ENCODE measurements at places on chromosomes 7 and 10.

GRCh38 chr10:58781873-58782488 lies 269.3 kb downstream of the BICC1 start:
- no peak overlapping the region for H3K4me3 ChIP-seq
- H3K27me3 ChIP-seq = no peaks in the 10 kb centered on the region
- H3K27ac ChIP-seq = no peak overlapping the region
- H3K4me1 ChIP-seq = peaks cover 2% of the 10 kb centered on the region
- no peaks in the 10 kb centered on the region for H3K36me3 ChIP-seq

DNA sequence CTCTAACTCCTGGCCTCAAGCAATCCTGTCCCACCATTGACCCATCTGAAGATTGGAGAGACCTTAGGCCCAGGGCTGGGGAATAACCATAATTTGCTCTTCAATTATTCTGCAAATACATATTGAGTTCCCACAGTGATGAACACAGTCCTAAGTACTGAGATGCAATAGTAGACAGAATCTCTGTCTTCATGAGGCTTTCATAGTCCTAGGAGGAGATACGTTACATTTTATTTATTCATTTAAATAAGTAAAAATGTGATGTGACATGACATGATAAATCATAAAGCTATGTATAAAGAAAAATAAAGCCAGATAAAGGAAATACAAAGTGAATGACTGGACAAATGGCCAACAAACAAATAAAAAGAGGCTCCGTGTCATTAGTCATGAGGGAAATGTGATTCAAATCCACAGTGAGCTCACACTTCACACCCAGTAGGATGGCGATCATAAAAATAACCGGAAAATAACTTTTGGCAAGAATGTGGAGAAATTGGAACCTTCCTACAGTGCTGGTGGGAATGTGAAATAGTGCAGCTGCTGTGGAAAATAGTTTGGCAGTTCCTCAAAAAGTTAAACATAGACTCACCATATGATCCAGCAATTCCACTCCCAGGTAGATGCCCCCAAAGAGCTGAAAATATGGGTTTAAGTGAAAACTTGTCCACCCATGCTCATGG lies 52.1 kb upstream of the JCAD start:
- peaks cover 12% of the 10 kb centered on the region for H3K4me1 ChIP-seq
- H3K27ac ChIP-seq = no peak overlapping the region
- H3K36me3 ChIP-seq = no peaks in the 10 kb centered on the region
- H3K4me3 ChIP-seq = no peak overlapping the region
- DNase-seq = no peak

GRCh38 chr7:130669085-130669700 lies 645 bp upstream of the COPG2 start:
- H3K27ac ChIP-seq = peak overlapping the region; percentile 71
- H3K4me3 ChIP-seq = peak overlapping the region; percentile 88
- DNase-seq = no peak
- peaks cover 8% of the 10 kb centered on the region for H3K4me1 ChIP-seq
- peaks cover 1% of the 10 kb centered on the region for H3K36me3 ChIP-seq

DNA sequence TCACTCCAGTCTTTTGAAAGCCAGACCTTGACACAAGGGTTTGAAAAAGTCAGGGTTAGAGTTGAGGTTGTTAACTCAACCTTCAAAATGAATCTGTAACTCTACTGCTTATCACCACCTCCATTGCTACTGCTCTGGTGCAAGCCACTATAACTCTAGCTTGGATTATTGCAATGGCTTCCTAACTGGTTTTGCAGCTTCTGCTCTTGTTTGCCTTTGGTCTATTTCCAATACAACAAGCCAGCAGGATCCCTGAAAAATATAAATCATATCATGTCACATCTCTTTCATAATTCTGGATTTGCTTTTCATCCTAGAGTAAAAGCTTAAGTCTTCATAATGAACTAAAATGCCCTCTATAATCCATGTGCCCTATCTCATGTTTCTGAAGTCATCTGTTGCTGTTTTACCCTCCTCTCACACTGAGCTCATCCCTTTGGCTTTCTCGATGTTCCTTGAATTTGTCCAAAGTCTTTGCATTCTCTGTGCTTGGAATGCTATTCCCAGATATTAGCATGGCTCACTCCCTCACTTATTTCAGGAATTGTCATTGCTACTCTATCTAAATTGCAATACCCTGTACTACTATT lies 10.9 kb downstream of the TAS2R60 start:
- no peak overlapping the region for H3K4me3 ChIP-seq
- H3K36me3 ChIP-seq = no peaks in the 10 kb centered on the region
- no peaks in the 10 kb centered on the region for H3K27me3 ChIP-seq
- H3K4me1 ChIP-seq = no peaks in the 10 kb centered on the region
- no peak for DNase-seq

DNA sequence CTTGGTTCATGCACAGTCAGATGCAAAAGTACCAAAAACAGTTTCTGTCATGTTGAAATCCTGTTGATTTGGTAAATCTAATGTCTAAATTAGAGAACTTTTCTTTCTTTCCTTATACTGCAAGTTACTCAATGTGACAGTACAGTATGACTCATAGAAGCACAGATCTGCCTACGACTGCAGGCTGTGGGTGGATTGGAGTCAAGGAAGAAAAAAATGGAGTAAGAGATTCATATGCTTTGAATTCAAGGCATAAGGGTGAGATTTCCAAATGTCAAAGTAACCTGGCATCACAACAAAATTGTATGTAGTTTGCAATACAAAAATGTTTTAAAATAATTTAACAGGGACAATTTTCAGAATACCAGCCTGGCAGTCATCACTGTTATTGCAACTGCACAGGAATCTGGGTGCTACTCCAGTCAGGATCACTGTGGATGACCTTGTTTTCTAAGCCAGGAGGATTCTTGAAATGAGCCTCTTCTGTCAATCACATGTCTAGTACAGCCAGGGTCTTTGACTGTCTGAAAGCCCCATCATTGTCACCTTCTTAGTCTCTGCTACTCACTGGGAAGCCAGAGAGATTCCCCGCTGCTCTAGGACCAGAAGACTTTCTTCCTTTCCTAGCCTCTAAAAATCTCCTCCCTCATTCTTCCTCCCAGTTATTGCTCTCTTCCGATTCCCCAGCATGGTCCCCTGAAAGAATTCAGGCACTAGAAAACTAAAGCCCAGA lies 83.6 kb downstream of the CD36 start:
- no peaks in the 10 kb centered on the region for H3K27me3 ChIP-seq
- DNase-seq = no peak
- H3K4me3 ChIP-seq = no peak overlapping the region
- H3K27ac ChIP-seq = no peak overlapping the region
- H3K4me1 ChIP-seq = peaks cover 26% of the 10 kb centered on the region

DNA sequence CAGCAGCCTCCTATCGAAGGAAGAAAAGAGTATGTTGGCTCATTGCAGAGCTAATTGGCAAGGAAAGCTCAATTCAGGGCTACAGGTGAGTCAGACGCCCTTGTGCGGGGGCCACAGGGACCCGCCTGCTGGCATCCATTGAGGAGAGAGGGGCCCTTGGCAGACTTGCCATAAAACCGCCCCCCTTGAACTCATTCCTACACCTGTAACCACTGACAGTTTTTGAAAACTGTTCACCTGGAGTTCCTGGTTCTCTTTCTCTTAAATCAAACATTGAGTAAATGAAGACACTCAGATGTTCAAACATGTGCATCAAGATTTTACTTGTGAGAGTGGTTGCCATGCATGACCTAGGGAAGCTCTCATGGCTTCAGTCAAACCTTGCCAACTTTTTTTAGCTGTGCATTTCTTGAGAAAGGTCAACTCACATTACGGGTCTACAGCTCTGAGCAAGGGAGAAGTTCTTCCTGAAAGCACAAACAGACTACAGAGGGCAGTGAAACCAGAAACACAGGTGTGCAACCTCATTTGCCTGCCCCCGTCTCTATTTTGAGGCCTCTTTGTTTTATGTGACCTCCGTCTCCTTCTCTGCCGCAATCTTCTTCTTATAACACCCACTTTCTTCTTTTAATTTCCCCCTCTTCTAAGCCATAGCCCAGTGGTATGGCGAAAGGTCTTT lies 87.8 kb downstream of the TBXAS1 start:
- H3K27ac ChIP-seq = no peak overlapping the region
- H3K36me3 ChIP-seq = peaks cover 3% of the 10 kb centered on the region
- H3K27me3 ChIP-seq = no peaks in the 10 kb centered on the region
- DNase-seq = no peak

DNA sequence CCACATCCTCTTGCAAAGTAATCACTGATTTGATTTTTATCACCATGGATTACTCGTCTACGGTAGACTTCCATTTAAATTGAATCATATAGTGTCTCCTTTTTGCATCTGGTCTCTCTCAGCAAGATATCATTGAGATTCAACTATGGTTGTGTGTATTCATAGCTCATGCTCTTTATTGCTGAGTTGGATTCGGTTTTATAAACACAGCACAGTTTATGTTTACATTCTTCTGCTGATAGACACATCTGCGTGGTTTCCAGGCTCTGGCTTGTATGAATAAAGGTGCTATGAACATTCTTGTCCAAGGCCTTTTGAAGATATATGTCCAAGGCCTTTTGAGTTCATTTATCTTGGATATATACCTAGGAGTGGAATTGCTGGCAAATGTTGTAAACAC lies 356.5 kb upstream of the CELF2 start:
- H3K4me3 ChIP-seq = no peak overlapping the region
- peaks cover 19% of the 10 kb centered on the region for H3K4me1 ChIP-seq

- DNase-seq = no peak
- H3K4me1 ChIP-seq = peaks cover 25% of the 10 kb centered on the region
- no peaks in the 10 kb centered on the region for H3K27me3 ChIP-seq
- H3K4me3 ChIP-seq = no peak overlapping the region
- H3K36me3 ChIP-seq = no peaks in the 10 kb centered on the region
Measured at GRCh38 chr10:28503114-28503513, 29.8 kb upstream of the WAC start.

DNA sequence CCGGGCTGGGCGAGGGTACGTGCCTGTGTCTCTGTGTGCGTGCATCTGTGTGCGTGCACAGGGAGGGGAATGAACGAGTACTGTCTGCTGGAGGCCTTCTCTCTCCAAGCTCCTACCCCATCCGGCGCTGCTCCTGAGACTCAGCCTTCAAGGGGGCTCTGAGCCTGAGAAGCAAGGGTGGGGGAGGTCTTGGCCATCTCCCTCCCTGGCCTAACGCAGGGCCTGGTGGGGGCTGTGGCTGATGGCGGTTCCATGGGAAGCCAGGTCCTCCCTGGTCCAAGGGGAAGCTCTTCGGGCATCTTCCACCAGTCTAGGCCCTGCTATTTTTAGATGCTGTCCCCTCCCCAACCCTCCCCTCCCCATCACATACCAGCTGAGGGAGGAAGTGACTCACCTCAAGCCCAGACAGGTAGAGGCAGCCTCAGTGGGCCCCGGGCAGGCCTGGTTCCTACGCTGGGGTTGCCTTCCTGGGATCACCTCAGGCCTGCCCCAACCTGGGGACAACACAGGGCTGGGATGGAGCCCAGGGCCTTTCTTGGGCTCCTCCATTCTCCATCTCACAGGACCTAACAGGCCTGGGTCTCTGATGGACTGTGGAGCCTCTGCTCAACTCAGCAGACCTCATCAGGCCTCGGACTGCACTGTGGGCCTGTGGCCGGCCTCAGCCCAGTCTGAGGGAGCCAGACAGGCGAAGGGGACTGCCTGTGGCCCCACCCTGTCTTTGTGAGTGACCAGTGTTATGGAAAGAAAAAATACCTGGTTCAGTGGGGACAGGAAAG lies 32.2 kb downstream of the DNAJB12 start:
- no peak for DNase-seq
- H3K4me1 ChIP-seq = peaks cover 18% of the 10 kb centered on the region
- peaks cover 7% of the 10 kb centered on the region for H3K27me3 ChIP-seq
- H3K36me3 ChIP-seq = no peaks in the 10 kb centered on the region
- no peak overlapping the region for H3K27ac ChIP-seq
- H3K4me3 ChIP-seq = no peak overlapping the region

- no peak overlapping the region for H3K4me3 ChIP-seq
- no peak for DNase-seq
Measured at GRCh38 chr10:718143-718700, 28.8 kb upstream of the DIP2C start.

DNA sequence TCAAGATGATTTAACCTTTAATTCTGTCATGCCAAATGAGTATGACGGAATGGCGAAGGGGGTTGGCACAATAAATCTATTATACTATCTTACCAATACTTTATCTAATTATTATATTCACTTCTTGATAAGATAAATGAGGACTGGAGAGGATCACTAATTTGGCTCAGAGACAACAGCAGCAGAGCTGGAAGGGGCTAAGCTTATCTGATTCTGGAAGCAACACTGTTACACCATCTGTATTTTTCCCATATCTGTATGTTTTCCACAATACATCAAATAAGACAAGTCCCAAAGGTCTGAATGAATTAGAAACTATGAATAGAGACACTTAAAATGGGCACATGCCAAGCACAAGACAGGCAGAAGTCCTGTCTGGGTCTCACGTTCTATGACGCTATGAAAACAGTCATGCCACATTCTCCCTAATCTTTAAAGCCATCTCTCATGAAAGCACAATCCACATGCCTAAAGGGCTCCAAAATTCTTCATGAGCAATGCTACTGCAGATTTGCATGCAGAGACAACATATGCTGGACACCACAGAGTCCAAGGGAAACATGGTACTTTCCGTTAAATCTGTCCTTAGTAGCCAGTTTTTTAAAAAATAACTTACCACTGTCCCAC lies 88.3 kb downstream of the SLC25A13 start:
- H3K36me3 ChIP-seq = peaks cover 27% of the 10 kb centered on the region
- H3K27me3 ChIP-seq = no peaks in the 10 kb centered on the region
- peaks cover 4% of the 10 kb centered on the region for H3K4me1 ChIP-seq

DNA sequence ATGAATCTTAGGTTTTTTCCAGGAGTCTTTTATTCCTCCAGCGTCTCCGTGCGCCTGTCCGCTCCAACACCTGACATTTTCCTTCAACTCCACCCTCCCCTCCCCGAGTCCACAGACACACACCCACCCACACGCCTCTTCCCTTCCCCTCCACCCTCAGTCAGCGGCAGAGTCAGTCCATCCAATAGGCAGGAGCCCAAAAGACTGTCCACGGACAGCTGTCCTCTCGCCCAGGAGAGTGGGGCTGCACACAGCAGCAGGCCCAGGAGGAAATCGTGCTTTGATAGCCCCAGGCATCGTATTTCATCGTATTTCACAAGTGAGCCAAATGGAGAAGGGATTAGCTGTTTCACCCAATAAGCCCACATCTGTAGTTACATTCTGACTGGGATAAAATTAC lies 285.1 kb downstream of the ZEB1 start:
- peak overlapping the region; percentile 80 for H3K4me3 ChIP-seq
- no peaks in the 10 kb centered on the region for H3K4me1 ChIP-seq
- H3K36me3 ChIP-seq = no peaks in the 10 kb centered on the region
- DNase-seq = no peak
- H3K27ac ChIP-seq = no peak overlapping the region

DNA sequence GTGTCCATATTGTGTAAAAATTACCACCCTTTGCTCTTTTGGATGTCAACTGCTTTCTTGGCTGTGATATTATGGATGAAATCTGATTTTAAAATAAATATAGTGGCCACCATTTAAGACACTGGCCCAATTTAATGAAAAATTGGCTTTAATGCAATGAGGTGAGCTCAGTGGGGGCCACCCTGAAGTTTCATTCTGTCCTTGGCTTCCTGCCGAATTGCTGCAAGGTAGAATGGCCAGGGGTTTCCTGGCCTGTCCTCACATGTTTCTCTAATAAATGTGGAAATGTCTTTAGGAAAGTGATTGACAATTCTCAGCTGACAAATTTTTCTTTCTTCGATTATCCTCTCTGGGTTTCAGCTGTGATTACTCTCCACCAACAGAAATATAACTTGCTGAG lies 36.0 kb downstream of the DYNC1I1 start:
- no peak overlapping the region for H3K27ac ChIP-seq
- H3K4me3 ChIP-seq = no peak overlapping the region
- H3K4me1 ChIP-seq = no peaks in the 10 kb centered on the region
- peaks cover 7% of the 10 kb centered on the region for H3K27me3 ChIP-seq

- no peak overlapping the region for H3K27ac ChIP-seq
- H3K4me1 ChIP-seq = no peaks in the 10 kb centered on the region
- H3K27me3 ChIP-seq = no peaks in the 10 kb centered on the region
- DNase-seq = no peak
Measured at GRCh38 chr7:77246026-77246640, 46.5 kb upstream of the FGL2 start.

Data from progenitor cell of endocrine pancreas (in vitro differentiated cells).